Right ventricle myocardium inferior (tissue), 1 donor: ENCODE measurements at places on chromosomes 6 and 20. TPM values are rescaled to one million over a fixed set of nuclear protein-coding genes. Genes with fewer than 3 reads are reported as not detected.

DNA sequence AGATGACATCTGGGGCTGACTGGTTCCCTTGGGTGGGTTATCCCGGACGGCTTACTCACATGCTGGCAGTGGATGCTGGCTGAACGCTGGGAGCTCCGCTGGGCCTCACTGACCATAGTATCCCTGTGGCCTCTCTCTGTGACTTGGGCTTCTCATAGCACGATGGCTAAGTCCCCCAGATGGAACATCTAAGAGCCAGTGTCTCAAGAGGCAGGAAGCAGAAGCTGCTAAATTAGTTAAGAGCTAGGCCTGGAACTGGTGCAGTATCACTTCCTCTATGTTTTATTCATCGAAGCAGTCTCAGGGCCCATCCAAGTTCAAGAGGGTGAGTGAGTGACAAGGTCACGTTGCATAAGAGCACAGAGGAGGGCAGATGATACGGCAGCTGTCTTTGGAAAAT lies 116.5 kb upstream of the LAMP5 start:
- DNase-seq, result no peak

GRCh38 chr20:63082308-63082938 lies 75.7 kb upstream of the BHLHE23 start:
- DNase-seq, result peak; percentile 15

- no peak for DNase-seq
Observed at GRCh38 chr6:122726649-122727048, 52.9 kb upstream of the FABP7 start.

GRCh38 chr6:6843777-6844176 lies 255.3 kb downstream of the LY86 start:
- DNase-seq, result no peak

- DNase-seq, result no peak
Observed at GRCh38 chr6:36232172-36232571, 35.6 kb downstream of the BRPF3 start.

GRCh38 chr6:1913577-1913976 lies 303.9 kb downstream of the FOXC1 start:
- no peak for DNase-seq

The NMBR gene
- total RNA-seq, result not detected

DNA sequence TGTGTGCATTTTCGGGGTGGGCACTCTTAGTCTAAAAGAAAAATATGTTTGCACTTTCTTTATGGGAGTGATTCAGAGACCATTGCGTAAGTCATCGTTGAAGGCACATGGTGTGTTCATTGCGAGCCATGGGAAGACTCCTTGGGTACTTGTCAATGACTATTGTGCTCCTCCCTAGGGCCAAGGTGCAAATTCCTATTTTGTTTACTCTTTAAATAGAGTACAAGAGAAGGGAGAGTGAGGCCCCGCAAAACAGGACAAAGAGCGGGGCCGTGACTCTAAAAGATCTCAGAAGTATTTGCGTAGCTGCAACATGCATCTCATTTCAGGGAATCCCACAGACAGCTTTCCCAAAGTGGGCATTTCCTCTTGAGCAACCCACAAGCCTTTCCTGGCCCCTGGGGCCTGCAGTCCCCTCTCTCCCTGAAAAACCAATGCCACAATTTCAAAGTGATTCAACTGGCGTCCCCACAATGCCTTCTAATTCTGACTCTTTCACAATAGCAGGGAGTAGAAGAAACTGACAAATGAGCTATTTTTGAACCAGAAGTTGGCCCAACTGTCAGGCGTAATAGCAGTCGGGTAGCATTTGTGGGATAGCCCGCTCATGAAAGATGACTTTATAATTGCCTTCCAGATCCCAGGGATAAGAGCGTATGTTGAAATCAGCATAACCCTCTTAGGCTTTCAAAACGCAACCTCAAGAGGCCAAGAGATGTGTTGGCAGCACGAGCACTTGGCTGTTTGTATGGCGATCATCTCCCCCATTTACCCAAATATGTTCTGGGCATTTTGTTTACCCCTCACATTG lies 277.9 kb upstream of the BMP2 start:
- no peak for DNase-seq

The CTCFL gene
- not detected for total RNA-seq

GRCh38 chr6:89495961-89496535 lies 63.1 kb downstream of the ANKRD6 start:
- DNase-seq, result no peak

DNA sequence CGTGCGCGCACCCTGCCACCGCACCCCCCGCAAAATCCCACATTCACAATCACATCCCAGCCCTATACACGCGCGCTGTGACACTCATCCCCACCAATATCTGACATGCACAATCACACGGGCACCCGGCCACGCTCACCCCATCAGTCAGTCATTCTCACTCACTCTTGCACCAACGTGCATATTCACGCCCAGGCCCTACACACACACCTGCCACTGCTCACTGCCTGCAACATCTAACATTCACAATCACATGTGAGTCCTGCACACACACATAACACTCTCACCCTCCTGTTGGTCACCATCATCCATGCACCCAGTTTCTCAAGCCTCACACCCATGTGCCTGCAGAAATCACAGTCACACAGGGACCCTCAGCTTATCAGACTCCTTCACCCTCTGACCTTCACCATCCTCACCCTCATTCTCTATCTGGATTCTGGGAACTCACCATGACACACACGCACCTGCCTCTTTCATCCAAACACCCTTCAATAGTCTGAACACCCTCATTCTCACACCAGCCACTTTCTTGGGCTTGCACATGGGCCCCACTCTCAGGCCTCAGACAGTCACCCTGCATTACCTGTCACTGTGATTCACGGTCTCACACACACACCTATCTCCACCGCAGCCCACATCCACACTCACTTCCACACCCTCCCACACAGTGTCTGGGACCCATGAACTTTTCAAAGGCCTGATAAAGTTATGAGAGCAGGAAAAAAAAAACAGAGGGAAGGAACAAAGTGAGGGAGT lies 748 bp upstream of the ATP9A start:
- DNase-seq, result no peak

The PNLDC1 gene
- total RNA-seq, result 0.32 TPM

DNA sequence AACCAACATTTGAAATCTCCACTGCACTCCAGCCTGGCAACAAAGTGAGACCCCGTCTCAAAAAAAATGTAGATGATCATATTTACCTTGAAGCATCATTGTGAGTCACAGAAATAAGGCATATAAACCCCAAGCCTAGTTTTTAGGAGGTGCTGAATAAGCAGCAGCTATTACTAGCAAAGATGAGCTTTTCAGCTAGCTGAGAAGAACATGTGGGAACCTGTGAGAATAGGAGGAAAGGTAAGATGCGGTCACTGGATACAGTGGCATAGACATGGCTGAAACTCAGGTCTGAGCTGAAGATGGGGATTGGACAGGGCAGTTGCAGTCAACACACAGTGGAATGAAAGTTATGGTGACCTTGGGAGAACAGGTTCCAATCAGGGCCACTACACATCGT lies 284.3 kb upstream of the IRAK1BP1 start:
- no peak for DNase-seq

DNA sequence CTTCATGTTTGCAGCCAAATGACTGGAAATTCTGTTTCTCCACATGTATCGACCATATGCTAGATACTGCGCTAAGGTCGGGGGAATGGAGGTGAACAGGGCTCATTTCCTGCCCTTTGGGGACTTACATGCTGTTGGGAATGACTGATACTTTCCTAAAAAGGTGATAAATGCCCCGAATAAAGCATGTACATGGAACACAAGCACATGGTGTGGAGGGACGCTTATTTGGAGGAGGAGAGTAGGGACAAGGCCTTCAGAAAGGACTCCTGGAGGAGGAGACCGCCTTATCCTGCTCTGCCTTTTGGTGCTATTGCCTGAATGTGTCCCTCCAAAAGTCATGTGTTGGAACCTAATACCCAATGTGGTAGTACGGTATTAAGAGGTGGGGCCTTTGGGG lies 344.5 kb downstream of the PRL start:
- DNase-seq, result no peak

The SLC32A1 gene
- not detected for total RNA-seq

GRCh38 chr20:15831201-15831600 lies 742.0 kb downstream of the KIF16B start:
- no peak for DNase-seq

DNA sequence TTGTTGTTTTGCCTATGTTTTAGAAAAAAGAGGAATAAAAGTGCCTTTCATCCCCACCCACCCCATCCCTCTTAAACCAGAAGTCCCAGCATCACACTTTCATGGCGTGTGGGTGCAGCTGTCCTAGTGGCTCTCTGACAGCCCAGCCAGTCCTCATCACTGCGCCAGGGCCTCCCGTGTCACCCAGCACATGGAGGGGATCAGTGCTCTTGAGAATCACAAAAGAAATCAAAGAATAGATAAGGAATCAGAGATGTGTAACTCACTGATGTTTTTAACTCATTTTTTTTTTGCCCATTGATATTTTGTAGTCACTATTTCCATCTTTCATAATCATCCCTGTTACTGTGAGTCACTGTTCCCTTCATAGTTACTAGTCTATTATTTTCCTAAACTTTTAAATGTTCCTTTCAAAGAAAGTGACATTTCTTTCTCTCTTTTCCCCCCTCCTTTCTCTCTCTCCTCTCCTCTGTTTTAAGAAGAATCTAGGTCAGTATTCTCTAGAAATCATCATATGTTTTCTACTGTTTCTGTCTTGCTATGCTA lies 78.6 kb downstream of the AIG1 start:
- DNase-seq, result no peak

DNA sequence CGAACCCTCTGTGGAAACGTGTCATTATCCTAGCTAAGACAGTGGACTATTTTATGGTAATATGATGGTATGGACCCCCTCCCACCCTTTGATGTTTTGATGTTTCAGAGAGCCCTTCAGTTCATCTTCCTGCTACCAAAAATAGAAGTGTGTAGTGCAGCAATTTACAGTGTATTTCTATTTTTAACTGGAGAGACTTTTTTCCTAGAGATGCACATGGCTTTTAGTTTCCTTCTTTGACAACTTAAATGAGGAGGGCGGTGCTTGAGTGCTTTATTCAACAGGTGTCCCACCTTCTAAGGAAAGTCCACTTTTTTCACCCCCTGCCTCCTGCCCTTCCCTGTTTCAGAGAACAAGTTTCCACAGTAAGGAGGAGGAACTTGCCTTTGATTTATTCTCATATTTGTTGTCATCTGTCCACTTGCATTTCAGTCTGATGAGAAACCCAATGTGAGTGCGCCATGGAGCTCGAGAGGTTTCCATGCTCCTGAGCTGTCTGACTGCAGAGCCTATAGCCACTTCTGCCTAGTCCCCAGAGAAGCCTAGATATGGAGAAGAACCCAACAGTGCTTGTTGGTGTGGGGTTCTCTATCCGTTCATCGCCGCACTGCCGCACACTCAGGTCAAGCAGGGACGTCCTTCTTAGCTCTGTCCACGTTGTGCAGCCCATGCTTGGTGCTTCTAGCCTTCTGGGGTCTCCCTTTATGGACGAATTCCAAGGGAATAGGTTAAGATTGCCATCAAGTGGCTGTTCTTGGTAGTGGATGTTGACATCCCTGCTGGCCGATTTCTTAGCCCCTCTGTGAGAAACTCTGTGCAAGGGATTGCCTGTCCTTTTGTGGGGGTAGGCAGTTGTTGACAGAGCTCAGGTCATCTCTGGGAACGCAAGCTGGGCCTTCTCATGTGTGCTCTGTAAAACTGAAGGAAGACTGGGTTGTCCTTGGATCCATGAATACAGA lies 144.2 kb downstream of the JARID2 start:
- DNase-seq, result no peak

The CRISP2 gene
- total RNA-seq, result not detected

The COX4I2 gene
- 7.1 TPM for total RNA-seq

DNA sequence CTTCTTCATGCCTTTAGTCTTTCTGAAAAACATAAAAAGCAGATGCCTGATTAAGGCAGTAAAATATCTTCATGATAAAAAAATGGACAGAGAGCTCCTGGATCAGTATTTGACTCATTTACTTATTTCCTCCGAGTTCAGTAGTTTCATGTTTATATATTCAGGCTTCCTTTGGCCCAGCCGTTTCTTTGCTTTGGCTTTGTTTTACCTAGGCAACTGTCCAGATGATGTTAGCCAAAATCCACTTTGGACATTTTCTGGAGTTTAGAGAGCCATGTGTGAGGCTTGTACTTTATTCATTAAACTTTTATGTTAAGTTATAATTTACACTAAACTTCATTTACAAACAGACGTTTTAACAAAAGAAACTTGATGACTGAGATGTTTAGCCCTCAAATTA lies 307.1 kb upstream of the RSPO3 start:
- DNase-seq, result no peak

DNA sequence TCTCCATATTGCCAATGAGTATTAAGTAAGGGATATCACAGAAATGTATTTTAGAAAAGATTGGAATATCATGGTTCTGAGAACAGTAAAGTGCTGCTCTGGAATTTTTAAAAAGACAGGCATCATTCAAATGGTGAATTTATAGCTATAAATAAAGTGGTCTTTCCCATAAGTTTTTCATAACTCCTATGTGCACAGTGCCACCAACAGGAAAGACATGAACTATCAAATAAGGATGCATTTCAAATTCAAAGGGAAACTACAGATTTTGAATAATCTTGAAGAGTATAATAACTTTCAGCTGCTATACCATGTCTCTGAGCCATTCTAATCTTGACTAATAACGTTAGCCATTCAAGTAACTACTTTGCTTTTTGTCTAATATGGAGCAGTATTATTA lies 456.8 kb upstream of the GJE1 start:
- no peak for DNase-seq

- no peak for DNase-seq
Observed at GRCh38 chr6:92577077-92577719, 842.2 kb downstream of the EPHA7 start.

- no peak for DNase-seq
Observed at GRCh38 chr6:117018771-117019170, 141.7 kb downstream of the RFX6 start.

DNA sequence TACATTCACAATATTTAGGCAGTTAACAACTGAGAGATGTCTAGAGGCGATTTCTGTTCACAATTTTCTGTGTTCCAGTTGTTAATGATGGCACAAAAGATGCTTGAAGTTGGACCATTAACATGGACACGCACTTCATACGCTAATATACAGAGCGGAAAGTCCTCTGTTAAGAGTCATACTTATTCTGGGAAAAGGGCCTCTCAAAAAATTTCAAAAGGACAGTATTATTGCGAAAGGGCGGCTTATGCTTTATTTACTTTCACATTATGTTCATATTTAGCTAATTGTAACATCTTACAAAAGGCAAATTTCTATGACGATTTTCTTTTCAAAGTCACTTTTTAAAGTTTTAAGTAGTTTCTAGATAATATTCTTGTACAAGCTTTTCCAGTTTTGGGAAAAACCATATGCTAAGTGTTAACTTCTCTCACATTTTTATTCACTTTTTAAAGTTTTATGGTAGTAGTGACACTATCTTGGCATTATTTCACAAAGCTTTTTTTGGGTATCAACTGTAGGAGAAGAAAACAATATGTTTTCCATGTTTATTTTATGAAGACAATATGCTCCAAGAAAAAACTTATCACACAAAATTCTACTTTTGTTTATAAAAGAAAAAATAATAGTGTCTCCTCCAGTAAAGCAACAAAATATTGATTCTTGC lies 62.3 kb downstream of the MAP7 start:
- DNase-seq, result no peak
